ENCODE measurements at places on chromosomes 3 and 15.

DNA sequence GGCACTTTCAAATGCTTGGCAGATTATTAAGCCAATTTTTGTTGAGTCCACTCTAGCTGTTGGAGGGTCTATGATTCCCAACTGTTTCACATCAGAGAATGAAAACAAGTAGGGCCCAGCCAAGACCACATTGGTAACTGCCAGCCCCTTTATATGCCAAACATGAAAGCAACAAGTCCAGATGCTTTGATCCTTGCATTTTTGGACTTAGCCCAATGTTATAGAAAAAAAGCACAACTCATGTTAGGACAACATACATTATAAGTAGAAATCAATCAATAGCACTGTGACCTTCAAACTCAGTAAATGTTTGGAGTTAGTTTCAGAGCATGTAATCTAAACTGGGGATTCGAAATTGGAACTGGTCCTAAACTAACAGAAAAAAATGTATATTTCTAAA is 674.7 kb downstream of the MECOM start:
- DNase-seq: no peak

GRCh38 chr3:20914310-20914709 is 728.3 kb upstream of the SGO1 start:
- DNase-seq: no peak

DNA sequence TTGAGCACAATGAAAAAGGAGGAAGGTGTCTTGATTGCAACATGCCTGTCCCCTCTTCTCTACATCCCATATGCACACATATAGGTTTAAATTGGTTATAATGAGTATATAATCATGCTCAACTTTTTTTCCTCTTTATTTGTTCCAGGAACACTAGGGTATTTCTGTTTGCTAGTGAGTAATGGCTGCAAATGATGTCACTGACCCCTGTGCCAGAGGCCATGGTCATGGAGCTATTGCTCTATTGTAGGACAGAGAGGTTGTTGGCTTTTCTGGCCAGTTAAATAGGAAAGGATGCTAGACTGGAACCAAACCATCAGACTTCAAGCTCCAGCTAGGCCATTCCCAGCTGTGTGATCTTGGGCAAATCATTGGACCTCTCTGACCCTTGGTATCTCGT is 9.6 kb downstream of the ARHGEF3 start:
- no peak for DNase-seq

GRCh38 chr15:48913141-48913540 is 35.2 kb downstream of the EID1 start:
- no peak for DNase-seq

- DNase-seq: no peak
These were observed 8.1 kb upstream of the PRR23E start for GRCh38 chr3:127184870-127185216.

DNA sequence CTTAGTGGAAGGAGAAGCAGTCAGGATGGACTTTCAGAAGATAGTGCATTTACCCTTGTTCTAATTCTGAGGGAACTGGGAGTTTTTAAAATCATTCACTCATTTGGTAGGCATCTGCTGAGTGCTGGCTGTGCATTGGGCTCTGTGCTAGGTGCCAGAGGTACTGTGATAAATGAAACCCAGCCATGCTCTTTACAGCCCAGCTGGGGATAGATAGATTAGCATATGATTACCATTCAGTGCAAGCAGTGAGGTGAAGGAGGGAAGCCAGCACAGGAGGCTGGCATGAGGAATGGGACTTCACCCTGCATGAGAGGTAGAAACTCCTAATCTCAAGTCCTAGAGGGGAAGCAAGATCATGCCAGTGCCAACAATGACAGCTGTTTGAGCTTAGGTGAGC is 361.9 kb upstream of the TRIM42 start:
- no peak for DNase-seq

GRCh38 chr15:39833515-39833981 is 50.9 kb upstream of the FSIP1 start:
- DNase-seq: no peak

DNA sequence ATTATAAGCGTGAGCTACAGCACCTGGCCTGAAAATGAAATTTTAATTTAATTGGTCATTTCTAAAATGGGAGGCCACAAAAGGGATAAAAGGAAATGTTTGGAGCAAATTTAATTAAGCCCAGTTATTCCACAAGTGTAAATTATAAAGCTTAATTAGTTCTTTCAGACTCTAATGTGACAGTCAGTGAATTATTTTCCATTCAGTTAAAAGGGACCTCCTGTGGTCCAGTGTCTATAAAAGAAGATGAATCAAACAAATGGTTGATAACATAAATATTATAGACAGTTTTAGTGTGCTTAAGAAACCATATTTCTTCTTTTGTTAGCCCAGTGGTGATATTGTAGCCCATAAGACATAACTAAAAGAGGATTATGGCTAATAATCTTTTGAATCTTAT is 66.4 kb downstream of the CNOT10 start:
- no peak for DNase-seq

DNA sequence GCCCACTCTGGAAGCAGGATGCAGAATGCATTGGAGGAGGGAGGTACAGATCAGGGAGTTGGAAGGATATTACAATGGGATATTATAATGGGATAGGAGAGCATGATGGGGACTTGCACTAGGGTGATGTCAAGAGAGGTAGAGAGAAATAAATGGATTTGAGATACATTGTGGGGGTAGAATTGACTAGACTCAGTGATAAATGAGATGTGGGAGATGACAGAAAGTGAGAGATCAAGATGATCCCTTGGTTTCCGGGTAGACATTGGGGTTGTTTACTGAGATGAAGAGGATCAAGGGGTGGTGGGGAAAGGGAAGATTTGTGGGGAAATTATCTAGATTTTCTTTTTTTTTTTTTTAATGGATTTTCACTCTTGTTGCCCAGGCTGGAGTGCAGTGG is 42.7 kb downstream of the BFSP2 start:
- DNase-seq: no peak

DNA sequence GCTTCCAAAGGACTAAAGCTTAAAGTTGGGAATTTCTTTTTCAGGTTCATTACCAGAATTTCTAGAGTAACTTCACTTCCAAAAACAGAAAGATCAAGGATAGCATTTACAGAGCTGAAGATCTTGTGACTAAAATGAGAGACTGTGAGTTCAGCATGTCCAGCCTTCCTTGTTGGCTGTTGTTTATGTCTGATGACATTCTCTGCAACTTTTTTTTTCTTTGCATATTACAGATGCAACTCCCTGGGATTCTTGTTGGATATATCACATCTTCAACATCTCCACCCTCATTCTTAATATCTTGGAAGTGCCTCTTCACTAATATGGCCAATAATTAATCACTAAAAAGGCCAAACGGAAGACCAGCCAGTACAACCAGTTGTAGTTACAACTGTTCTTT is 86.2 kb upstream of the FRMD4B start:
- no peak for DNase-seq

- DNase-seq: no peak
These were observed 67.2 kb downstream of the WDR76 start for GRCh38 chr15:43893956-43894355.

DNA sequence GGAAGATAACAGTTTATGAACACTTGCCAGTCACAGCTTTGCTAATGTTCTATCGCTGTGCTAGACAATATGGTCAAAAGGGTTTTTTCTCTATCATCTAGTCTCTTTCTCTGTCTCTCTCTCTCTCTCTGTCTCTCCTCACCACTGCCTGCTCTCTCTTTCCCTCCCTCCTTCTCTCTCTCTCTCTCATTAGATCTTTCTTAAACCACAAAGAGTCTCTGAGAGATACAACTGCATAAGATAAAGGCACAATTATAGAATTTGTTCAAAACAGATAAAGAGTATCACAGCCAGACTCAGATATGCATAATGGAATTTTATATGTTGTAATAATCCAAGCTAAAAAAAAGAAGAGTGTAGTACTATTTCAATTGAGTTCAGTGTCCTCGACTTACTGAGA is 258.4 kb downstream of the MECOM start:
- DNase-seq: no peak

DNA sequence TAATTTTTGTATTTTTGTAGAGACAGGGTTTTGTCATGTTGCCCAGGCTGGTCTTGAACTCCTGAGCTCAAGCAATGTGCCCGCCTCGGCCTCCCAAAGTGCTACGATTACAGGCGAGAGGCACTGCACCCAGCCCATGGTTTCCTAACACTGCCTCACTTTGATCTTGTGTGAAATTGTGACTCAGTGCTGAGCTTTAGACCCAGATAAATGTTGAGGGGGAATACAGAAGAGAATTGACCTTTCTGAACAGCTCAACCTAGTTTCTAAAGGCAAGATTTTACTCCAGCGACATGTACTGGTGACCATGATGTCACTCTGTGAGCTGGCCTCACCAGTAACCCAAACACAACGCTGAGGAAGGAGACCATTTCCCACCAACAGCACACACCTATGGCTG is 73.5 kb downstream of the ATP1B3 start:
- DNase-seq: no peak

DNA sequence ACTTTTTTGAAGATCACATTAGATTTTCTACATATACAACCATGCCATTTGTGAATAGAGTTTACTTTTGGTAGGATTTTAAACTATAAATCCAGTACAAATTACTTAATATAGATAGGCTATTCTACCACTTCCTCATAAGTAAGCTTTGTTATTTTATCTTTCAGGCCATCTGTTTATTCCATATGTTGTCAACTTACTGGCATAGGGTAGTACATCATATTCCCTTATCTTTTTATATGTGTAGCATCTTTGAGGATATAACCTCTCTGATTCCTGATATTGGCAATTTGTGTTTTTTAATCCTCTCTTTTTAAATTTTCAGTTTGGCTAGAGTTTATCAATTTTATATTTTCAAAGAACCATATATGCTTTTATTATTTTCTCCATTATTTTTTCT is 515.4 kb downstream of the DIPK2A start:
- no peak for DNase-seq

DNA sequence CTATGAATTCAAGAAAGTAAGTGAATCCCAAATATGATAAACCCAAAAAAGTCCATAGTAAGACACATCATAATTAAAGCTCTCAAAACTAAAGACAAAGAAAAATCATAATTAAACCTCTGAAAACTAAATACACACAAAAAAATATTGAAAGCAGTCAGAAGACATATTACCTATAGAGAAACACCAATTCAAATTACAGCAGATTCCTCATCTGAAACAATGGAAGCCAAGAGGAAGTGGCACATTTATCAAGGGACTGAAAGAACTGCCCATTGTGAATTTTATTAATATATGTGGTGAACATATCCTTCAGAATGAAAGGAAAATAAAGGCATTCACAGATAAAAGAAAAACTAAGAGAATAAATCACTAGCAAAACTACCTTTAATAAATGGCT is 128.2 kb downstream of the SCAPER start:
- DNase-seq: no peak

GRCh38 chr3:160200353-160200752 is 24.9 kb upstream of the C3orf80 start:
- no peak for DNase-seq

- DNase-seq: no peak
These were observed 63.4 kb downstream of the ARHGEF26 start for GRCh38 chr3:154184582-154184981.

- DNase-seq: no peak
These were observed 281.2 kb upstream of the THBS1 start for GRCh38 chr15:39299486-39300267.

GRCh38 chr15:37084602-37085001 is 15.7 kb downstream of the MEIS2 start:
- DNase-seq: no peak

DNA sequence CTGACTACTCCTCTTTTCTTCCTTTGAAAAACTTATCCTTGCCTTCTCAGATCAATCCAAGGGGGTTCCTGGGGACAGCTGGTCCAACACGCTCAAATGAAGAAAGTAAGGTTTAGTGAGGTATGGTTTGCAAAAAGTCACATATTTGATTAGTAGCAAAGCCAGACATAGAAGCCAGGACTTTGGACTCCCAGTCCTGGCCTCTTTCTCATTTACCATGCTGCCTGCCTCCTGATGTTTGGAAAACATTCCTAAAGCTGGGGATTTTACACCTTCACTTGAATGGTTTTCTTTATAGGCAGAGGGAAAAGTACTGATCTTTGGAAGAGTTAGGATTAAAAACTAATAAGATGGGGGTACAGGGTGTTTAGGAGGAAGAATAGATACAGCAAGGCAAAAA is 14.6 kb downstream of the POPDC2 start:
- DNase-seq: no peak

GRCh38 chr3:66665021-66665695 is 164.3 kb upstream of the LRIG1 start:
- no peak for DNase-seq
